ENCODE measurements at places on chromosomes 6 and 20.
A peak's percentile ranks its signal among the peaks of the same experiment; 100 is the strongest.

DNA sequence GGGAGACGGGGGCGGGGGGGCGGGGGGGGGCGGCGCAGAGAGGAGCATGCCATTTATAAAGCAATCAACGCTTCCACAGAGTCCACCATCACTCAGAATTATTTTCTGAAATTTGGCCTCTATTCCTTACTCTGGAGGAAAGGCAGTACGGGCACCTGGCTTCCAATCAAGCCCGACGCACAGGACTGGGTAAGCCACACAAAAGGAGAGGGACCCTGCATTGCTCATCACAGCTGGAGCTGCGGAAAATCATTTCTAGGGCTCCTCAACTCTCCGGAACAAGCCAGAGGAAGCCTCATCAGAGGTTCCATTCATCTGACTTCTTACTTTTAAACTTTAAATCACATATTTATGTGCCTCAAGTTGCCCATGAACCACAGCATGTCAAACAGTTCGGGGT lies 55.9 kb downstream of the TTI1 start:
- no peak for DNase-seq

- DNase-seq, result no peak
Observed at GRCh38 chr20:40706977-40707582, 18.0 kb upstream of the MAFB start.

DNA sequence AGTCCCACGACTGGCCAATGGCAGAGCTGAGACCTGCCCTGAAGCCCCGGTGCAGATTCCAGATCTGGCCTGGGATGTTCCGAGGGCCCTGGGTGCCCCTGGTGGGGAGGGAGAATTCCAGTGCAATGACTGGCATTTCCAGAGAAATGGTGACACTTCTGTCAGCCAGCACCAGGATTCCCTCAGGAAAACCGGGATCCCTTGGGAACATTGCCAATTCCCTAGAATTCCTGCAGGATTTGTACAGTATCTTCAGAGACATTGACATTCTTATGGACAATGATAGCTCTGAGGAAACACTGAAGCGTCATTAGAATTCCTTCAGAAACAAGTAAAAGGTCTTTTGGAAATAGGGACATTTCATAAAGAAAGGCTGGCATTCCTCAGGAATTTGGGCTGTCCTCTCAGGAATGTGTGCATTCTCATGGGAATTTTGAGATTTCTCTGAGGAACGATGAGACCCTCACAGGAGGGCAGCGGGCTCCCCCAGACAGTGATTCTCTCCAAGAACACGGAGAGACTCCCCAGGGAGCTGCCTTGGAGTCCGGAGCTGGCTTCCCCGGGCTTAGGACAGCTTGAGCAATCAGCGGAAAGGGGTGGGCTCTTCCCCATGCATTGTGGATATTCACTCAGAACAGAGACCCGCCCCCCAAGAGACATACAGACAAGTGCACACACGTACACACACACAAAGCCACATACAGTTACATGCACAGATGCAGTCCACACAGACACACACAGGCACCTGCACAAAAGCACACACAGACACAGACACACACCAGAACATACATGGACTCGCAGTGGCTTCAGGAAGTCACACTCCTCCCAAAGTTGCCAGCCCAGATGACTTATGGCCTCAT lies 35.2 kb upstream of the BPIFA2 start:
- no peak for DNase-seq

DNA sequence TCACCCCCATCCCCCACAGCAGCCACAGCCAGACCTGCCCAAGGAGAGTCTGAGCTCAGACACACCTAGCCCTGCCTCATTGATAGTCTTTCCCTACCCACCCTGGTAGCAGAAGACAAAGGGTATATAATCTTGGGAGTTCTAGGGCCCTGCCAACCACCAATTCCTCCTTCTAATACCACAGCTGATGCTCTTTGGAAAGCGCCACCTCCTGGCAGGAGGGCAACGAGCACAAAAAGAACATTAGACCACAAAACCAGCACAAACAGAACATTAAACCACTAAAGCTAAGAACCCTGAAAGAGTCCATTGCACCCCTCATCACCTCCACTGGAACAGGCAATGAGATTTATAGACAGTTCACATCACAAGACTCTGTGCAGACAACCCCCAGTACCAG lies 195.8 kb upstream of the FUT9 start:
- DNase-seq, result no peak

DNA sequence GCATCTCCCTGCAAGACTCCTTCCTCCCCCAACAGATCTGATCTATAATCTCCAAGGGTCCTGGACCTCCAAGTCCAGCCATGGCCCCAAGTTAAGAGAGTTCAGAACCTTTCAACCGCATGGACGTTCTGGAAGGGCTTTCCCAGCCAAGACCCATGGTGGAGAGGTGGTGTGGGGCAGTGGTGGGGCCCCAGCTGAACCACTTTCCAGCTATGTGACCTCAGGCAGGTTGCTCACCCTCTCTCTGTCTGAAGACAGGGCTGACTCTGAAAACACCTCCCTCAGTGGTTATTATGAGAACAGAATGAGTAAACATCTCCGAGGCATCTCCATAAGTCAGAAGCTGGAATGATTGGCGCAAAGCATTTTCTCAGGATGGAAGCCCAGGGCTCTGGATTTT lies 887 bp downstream of the CLPS start:
- peak; percentile 51 for DNase-seq

GRCh38 chr20:45833030-45833882 lies at the start of gene SNX21:
Gene SNX21 (plus strand): TSS chr20:45833799. CDS start chr20:45833920, 121 bp downstream.
- DNase-seq, result peak; percentile 91

DNA sequence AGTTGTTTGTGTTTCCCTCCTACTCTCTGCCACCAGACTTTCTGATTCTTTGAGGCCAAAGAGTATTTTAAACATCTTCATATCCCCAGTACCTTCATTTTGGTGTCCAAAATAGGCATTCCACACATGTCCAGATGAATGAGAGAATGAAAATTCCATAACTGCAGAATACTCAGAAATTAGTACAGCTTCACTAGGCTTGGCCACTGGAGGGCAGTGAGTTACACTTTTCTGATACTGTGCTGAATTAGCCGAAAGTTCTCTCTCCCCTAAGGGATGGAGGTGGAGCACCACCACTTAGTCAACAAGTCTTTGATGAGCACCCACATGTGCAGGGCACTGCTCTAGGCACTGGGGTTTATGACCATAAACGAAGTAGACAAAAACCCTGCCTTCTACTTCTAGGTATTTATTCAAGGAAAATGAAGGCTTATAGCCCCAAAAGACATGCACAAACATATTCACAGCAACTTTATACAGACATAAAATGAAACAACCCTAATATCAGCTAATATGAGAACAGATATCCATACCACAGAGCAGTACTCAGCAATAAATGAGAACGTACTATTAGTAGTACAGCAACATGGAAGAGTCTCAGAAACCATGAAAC lies 46.1 kb upstream of the TMEM217 start:
- no peak for DNase-seq

- peak; percentile 89 for DNase-seq
Observed at GRCh38 chr6:45930420-45931040, 85.1 kb downstream of the CLIC5 start.

DNA sequence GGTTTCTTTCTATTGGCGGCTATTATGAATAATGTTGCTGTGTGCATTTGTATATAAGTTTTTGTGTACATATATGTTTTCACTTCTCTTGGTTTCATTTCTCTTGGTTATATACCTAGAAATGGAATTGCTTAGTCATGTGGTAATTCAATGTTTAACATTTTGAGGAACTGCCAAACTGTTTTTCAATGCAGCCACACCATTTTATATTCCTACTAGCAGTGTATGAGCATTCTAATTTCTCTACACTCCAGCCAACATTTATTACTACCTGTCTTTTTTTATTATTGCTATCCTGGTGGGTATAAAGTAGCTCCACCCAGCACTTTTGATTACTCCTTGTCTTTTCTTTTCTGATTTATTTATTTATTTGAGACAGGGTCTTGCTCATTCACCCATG lies 54.8 kb downstream of the PHACTR2 start:
- no peak for DNase-seq

DNA sequence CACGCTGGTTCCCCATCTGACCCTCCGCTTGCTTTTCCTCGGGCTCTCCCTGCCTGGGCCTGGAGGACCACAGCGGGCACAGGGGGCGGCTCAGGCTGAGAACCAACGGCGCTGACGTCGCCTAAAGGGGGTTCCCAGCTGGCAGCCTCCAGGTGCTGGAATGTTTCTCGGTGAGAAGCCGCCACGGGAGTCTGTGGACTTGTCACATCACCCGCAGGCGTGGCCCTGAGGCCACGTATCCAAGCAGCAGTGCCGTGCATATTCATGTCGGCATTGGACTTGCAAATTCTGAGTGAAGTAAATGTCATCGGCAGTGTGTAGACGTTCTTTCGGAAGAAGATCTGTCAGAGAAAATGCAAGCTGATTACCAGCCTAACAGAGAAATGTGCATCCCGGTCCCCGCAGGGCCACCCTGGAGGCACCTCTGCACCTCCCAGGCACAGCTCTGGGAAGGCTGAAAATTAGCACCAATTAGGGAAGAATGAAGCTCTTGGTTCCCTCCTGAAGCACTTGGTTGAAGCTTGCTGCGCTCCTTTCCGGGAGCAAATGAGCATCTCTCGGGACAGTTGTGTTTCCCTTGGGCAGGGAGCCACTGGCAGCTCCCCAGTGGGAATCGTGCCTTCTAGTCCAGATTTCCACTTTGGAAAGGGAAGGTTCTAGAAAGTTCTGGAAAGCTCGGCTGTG lies 24.3 kb downstream of the NTSR1 start:
- DNase-seq, result peak; percentile 35

DNA sequence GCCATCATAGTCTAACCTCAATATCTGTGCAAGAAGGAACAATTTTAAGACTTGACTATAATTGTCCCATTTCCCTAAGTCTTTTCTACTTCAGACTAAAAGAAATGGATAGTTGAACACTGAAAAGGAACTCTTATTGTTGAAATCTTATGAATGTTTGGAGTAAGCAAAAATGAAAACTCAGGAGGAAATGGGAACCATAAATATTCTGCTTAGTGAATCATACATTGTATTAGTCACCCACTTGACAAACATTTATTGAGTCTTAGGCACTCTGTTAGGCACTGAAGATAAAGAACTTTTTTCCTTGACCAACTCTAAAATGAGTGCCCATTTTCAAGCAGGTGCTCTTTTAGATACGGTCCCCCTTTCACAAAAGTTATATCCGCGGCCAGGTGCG lies 8.7 kb downstream of the CCDC170 start:
- DNase-seq, result no peak
